ENCODE measurements at places on chromosomes 2 and 18.
A peak's percentile ranks its signal among the peaks of the same experiment; 100 is the strongest.

GRCh38 chr2:203722411-203722810 is 16.0 kb downstream of the CD28 start:
- DNase-seq, result peak; percentile 68

DNA sequence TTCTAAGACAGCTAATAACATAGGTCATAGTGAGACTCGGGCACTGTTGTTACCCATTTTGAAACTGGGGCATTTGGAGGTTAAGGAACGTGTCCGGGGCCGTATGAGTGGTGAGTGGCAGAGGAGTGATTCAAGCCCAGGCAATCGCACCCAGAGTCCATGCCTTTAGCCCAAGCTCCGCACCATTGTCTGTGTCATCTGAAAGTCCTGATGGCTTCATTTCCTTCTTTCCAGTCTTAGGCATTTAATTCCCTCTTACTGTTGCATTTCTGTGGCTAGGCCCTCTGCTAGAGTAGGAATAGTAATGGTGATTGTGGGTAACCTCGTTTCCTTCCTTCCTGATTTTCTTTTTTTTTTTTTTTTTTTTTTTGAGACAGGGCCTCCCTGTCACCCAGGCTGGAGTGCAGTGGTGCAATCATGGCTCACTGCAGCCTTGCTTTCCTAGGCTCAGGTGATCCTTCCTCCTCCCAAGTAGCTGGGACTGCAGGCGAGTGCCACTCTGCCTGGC is 49.8 kb upstream of the ASB1 start:
- no peak for DNase-seq

DNA sequence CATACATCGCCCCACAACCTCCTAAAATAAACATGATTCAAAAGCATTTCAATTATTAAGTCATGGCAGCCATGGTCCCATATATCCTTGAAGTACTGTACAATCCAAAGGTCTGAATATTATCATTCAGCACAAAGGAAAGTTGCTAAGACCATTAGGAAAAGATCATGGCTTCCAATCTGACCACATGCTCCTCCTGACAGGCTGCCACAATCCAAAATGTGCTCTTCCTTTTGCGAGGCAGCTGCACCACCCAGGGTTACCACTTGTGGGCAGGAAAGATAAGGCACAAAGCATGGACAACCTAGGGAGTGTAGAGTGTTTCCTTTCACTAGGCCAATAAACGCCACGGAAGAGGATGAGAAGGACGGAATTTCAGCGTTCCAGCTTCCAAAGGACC is 5.4 kb downstream of the BOLA3 start:
- no peak for DNase-seq

DNA sequence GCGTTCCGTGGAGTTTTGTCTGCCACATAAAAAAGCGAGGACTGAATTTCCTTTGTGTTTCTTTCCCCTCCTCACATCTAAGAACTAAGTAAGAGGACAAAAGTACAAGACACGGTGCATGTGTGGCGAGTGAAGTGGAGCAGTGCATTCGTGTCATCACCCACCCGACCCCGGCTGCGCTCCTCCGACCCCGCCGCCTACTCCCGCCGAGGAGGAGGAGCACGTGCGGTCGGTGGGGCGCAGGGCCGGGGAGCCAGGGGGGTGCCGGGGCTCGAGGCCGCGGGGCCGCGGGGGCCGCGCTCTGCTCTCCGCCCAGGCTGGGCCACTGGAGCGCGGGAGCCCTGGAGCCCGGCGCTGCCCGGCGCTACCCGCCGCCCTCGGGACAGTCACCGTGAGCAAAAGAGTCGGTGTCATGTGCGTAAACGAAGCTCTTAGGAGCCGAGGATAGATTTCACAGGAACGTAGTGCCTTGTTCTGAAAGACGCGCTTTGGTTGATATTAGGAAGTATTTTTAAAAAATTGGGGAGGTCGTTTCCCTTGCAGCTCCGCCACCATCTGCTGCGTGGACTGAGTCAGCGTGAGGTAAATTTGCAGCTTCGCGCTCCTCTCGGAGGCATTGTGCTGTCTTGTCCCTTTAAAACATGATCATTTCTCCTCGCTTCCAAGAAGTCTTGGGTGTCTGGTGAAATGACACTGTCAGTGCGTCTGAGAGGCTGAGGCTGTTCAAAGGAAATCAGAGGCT is 11.0 kb downstream of the TBR1 start:
- DNase-seq, result no peak

DNA sequence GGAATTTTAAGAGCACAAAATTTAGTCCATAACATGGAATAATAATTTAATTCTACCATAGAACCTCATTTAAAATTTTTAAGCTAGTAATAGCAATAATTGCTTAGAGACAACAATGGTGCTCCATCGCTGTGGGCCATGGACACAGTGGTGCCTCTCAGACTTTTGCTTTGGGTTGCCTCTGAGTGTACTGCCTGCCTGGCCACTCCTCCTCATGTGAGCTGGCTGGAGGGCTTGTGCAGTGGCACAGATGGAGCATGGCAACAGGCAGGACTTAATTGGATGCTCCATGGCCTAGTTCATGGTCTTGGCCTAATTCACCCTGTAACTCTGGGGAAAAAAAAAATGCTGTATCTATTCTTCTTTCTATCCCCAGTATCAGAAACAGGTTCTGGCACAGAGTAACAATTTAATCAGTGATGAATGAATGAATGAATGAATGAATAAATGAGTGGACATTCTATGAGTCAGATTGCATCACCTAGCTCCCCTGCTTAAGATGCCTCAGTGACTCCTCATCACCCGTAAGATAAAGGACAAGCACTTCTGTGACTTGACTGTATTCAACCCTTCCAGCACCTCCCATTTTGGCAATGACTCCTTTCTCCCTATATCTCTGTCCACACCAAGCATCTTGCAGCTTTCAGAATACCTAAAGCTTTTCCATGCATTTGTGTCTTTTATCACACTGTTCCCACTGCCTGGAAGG is 211.8 kb upstream of the SLC14A2 start:
- no peak for DNase-seq

DNA sequence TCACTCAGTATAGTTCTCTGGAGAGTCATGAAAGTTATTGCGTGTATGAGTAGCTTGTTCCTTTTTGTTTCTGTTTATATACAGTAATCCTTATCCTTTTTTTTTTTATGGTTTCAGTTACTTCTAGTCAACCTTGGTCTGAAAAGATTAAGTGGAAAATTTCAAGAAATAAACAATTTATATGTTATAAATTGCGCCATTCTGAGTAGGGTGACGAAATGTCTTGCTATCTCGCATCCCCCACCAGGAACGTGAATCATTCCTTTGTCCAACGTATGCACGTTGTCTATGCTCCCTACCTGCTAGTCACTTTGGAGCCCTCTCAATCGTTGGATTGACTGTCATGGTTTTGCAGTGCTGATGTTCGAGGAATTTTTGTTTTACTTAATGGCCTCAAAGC is 60.4 kb downstream of the FAM117B start:
- no peak for DNase-seq

DNA sequence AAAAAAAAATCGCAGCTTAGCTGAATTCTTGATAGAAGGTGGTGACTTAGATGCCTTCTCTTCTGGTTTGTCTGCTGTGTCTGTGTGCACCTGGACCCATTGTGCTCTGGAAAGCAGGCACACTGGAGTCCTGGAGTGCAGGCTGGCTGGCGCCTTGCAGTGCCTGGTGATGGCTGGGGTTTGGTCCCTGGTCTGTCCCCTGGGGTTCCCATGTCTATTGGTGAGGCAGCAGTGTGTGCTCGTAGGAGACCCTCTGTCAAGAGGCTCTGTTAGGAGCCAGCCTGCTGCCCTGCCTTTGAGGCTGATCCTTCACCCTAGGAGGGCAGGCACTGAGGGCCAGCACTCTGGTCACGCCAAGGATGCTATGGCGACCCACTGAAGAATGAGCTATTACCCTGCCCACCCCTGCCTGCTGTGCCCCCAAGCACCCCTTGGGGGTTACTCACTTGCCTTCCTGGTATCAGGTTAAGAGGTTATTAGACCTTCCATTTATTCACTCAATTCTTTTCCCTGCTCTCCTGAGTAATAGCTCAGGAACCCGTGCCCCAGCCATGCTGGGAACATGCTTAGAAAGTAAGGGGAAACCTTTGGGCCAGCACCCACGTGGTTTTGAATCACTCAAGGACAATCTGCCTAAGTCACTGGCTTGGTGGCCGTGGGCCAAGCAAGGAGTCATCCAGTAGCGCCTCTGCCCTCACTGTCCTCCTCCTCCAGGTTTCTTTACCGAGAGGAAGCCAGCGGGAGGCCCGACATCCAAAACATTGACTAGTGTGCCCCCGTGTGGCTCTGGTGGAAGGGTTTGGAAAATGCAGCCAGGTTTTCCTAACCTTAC is 284.5 kb downstream of the PRKCE start:
- peak; percentile 64 for DNase-seq

- no peak for DNase-seq
These were observed 210.8 kb upstream of the NABP1 start for GRCh38 chr2:191467113-191467512.

DNA sequence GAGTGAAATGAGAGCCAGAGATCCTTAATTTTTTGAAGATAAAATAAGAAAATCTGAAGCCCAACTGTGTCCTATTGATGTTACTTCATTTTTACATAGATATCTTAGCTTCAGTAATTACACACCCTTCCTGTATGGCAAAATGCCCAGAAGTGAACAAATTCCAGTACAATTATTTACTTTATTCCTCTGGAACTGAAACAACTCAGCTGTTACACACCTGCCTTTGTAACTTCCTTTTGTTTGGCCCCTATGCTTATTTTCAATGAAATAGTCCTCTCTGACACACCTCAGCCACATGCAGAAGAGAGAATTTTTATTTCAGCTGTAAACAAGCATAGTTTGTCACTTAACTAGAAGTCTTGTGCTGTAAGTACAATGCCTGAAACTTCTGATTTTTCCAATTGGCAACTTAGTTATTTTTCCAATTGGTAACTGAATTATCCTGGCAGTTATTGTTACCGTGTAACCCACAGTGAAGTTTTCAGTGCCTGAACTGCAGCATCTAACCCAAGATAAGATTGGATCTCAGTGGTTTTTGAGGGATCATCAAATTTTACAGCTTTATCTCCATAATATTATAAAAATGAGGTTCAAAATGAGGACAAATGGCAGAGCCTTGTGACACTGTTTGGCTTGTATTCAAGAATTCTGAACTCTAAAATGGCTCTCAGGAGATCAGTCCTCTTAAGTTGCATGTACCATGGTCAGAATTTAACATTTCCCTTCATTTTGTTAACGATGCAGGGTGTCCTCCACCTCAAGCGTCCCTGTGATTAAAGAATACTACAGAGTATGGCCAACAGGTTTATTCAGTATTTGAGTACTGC is 82.6 kb downstream of the PKP4 start:
- peak; percentile 89 for DNase-seq

- no peak for DNase-seq
These were observed 139.9 kb upstream of the MAPRE2 start for GRCh38 chr18:34901299-34901698.

- DNase-seq, result no peak
These were observed 9.6 kb downstream of the TRPM8 start for GRCh38 chr2:233926806-233927205.

- no peak for DNase-seq
These were observed 47.8 kb downstream of the GREB1L start for GRCh38 chr18:21289827-21290226.

DNA sequence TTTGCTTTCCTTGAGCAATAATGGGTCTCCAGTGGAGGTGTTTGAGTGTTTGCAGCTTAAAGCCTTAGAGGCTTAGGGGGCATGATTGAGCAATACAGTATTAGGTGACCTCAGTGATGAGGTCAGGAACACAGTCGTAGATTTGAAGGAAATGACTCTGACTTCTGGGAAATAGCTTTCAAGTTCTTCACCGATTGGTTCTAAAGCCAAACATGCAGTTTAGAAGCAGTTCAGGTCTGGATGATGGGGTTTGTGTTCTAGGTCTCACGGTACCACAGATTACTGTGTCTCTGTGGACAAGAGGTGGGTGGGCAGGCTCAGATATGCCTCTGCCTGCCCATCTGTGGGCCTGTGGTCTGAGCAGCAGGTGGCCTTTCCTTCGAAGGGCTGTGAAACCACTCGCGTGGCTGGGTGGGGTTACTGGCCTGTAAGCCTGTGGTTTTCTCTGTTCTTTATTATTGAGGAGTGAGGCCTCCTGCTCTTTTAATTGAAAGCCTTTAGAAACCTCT is 7.8 kb downstream of the MTHFD2 start:
- DNase-seq, result no peak

GRCh38 chr2:228064796-228065315 is 116.6 kb downstream of the SPHKAP start:
- DNase-seq, result no peak

- no peak for DNase-seq
These were observed 164.9 kb upstream of the HAAO start for GRCh38 chr2:42957109-42957860.

DNA sequence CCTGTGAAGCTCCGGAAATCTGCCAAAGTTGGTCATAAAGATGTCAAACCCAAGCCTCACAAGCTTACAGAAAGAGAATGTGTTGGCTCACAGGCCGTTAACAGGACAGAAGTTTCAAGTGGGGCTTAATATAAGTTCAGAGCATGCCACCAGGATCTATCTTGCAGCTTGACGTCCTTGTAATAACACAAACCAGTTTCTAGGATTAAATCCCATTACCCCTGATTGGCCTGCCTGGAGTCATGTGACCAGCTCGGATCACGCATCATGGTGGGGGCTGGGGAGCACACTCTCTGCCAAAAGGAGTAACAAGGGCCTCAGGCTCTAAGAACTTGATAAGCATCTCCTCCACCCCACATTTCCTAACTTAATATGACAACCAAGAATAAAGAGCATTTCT is 38.9 kb upstream of the SCG2 start:
- no peak for DNase-seq

DNA sequence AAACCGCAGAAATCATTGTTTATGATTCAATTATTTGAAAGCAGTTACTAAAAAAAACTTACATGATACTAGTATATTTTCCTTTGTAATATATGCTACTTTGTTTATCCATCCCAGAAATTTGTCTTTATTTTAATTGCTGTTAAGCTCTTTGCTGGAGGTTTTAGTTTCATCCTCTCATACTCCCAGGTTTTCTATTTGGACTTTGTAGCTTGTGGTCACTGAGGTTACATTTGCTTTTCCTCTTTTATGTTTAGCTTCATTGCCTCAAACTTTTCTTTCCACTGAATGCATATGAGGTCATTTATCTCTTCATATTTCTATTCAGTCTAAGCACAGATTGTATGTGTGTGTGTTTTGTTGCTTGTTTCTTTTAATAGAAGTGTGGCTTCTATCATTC is 89.9 kb downstream of the ERBB4 start:
- no peak for DNase-seq

DNA sequence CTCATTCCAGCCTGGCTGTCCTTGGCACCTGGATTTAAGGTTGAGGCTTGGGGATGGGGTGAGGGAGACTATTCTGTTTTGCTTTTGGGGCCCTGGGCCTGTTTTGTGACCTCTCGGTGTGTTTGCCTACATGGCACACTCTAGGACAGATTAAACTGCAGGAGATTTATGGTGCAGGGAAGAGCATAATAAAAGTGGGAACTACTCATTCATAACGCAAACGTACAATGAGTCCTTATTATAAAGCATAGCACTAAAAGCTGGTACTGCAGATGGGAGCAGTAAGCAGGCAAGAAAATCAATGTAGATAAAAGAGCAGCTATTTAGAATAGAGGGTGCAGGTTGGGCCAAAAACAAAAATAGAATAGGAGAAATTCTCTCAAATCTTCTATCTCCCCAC is 238.4 kb downstream of the ACTR3 start:
- DNase-seq, result no peak
